ENCODE measurements at places on chromosomes 3 and 15.

DNA sequence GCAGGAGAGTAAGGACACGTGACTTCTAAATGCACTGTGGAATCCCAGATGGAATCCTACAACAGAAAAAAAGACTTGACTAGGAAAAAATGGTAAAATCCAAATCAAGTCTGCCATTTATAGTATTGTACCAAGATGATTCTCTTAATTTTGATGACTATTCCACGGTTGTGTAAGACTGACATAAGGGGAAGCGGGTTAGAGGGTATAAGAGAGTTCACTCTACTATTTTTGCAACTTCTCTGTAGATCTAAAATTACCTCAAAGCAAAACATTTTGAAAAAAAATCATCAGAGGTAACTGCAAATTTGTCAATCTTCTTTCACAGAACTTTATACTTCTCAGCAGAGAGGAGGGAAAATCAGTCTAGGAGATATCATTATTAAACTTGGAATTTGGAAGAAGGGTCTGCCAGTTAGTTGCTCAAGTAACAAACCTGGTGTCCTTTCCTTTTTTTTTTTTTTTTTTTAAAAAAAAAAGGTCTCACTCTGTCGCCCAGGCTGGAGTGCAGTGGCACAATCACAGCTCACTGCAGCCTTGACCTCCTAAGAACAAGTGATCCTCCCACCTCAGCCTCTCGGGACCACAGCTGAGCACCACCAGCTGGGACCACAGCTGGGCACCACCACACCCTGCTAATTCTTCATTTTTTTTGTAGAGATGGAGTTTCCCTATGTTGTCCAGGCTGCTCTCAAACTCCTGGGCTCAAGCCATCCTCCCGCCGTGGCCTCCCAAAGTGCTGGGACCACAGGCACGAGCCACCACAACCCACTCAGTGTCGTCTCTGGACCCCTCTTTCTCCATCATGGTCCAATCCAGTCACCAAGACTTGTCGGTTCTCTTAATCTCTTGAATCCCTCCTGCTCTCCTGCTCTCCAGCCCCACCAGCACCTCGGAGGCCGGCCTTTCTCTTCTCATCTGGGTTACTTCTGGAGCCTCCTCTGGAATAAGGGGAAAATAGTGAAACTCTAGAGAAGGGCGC, 14.9 kb upstream of the HES1 start:
- peaks cover 3% of the 10 kb centered on the region for H3K4me1 ChIP-seq
- no peak for DNase-seq
- no peaks in the 10 kb centered on the region for H3K36me3 ChIP-seq
- H3K4me3 ChIP-seq = no peak overlapping the region

DNA sequence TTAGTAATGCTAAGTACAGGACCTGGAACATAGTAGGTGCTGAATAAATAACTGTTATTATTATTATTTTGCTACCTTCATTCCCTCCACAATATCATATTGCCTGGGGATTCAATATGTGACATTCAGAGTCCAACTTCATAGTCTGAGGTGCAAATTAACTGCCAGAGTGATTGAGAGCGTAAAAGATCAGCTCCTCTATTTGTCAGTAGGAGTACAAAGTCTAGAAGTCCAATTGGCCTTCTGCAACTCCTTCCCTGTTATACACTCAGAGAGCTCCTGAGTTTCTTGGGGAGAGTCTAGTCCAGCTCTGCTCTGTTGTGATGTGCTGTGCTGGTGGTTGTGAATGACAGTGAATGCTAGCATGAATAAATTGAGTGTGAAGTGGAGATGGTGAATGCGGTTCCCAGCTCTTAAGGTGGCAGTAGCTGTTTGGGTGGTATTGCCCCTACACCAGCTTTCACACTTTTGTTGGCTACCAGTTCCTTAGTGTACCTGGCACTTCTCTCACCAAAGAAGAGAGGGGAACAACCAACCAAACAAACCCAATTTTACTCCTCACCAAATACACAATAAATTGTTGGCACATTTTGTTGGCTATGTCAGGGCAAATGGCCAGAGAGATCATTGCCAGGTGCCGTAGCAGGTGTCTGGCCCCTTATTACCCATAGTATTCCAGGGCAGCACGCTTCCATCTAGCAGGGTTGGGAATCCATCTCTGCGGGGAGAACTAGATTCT, 270.1 kb upstream of the TBL1XR1 start:
- H3K27ac ChIP-seq = no peak overlapping the region
- H3K4me1 ChIP-seq = peaks cover 12% of the 10 kb centered on the region
- DNase-seq = no peak
- H3K4me3 ChIP-seq = no peak overlapping the region

DNA sequence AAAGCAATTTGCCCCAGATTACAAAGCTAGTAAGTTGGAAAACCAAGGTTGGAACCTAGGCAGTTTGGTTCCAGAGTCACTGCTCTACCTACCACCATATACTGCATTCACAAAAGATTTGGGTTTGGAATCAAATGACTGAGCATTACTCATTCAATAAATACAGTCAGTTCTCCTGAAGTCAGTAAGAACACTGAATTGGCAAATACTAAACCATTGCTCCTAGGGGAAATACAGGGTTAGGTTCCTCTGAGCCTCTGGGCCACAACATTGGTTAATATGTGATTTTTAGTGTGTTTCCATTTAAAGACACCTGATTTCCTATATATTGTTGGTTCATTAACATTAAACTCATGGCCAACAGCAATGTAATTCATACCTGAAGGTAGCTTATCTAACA, 2.1 kb upstream of the EIF5A2 start:
- H3K27ac ChIP-seq = no peak overlapping the region
- H3K36me3 ChIP-seq = no peaks in the 10 kb centered on the region
- no peak overlapping the region for H3K4me3 ChIP-seq
- no peaks in the 10 kb centered on the region for H3K27me3 ChIP-seq
- no peak for DNase-seq
- H3K4me1 ChIP-seq = peaks cover 7% of the 10 kb centered on the region

DNA sequence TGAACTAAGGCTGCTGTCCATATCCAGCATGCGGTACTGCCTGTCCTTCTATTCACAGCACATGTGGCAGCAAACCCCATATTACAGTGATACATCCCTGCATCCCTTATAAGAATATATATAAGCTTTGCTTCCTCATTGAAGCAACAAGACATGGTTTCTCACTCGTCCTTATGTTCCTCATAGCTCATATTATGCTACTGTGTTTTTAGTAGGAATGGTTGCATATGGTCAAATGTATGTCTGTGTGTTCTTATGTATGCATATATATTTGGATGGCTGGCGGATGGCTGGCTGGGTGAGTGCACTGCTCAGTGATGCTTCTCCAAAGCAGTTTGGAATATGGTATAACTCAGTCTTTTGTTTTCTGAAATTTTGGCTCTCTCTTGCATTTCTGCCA, 254.9 kb downstream of the LPP start:
- H3K4me3 ChIP-seq = no peak overlapping the region
- H3K36me3 ChIP-seq = peaks cover 17% of the 10 kb centered on the region
- H3K27me3 ChIP-seq = no peaks in the 10 kb centered on the region
- no peak for DNase-seq
- H3K4me1 ChIP-seq = no peaks in the 10 kb centered on the region

- no peaks in the 10 kb centered on the region for H3K4me1 ChIP-seq
- no peak overlapping the region for H3K27ac ChIP-seq
- H3K4me3 ChIP-seq = no peak overlapping the region
- no peak for DNase-seq
- H3K27me3 ChIP-seq = no peaks in the 10 kb centered on the region
Measured at GRCh38 chr3:53836084-53836872, 9.9 kb downstream of the CHDH start.

GRCh38 chr15:38084289-38084688, 149.8 kb downstream of the TMCO5A start:
- H3K4me1 ChIP-seq = peaks cover 6% of the 10 kb centered on the region
- no peaks in the 10 kb centered on the region for H3K27me3 ChIP-seq
- peak; percentile 48 for DNase-seq
- H3K27ac ChIP-seq = no peak overlapping the region
- no peak overlapping the region for H3K4me3 ChIP-seq

- H3K27me3 ChIP-seq = peaks cover 3% of the 10 kb centered on the region
- H3K36me3 ChIP-seq = no peaks in the 10 kb centered on the region
- peak; percentile 72 for DNase-seq
- H3K27ac ChIP-seq = peak within 1 kb of the TSS; percentile 54
- 0 out of 2 replicates have a peak, but pooled peaks cover 3% of the 10 kb centered on the region for H3K4me1 ChIP-seq
- peak within 1 kb of the TSS; percentile 57 for H3K4me3 ChIP-seq
Measured at GRCh38 chr3:173397161-173398110, at the start of gene NLGN1. Gene NLGN1 (plus strand): TSS chr3:173397744.
